ENCODE measurements at places on chromosomes 3 and 15. TPM values are rescaled to one million over a fixed set of nuclear protein-coding genes. Genes with fewer than 3 reads are reported as not detected.

DNA sequence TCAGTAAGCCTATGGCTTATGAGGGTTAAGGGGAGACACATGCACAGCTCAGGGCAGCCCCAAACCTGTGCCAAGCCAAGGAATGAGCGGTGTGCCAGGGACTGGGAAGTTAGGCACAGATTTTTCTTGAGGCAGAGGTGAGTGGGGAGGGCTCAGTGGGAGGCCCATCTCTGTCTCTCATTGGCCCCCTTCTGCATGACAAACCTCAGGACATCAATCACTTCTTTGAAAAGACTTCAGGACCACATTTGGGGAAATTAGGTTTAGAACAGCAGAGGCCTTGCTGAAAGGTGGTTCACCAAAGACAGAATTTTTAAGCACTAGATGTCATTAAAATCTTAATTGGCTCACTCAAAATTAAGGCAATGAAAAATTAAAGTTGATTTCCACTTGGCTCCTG, 57.2 kb downstream of the RAB11A start:
- DNase-seq, result no peak

- DNase-seq, result no peak
These were observed 88.7 kb downstream of the SEMA6D start for GRCh38 chr15:47806008-47806407.

DNA sequence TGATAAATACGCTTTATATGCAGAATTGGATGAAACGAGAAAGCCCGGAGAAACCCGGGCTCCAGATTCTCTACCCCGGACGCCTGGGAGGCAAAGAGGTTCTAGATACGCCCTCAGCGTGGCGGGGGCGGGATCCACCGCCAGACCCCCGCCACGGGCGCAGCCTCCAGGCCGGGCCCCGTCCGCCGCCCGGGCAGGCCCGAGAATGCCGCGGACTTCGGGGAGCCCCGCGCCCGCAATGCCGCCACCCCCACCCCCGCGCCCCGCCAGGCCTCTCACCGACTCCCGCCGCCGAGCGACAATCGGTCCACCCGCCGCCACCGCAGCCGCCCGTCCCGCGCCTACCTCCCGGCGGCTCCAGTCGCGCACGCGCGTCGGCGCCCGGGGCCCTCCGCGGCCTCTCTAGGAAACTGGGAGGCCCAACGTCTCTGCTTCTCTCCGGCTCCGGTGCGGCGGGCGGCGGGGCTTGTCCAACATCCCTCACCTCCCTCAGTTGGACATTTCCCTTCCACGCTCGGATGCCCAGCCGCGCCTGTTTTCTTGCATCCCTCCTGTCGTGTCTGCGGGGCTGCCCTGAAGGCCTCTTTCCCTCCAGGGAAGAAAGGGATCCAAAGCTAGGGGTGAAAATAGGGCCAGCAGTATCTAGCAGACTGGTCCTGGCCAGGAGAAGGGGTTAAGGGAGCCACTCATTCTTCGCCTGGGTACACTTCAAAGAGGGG, at the start of gene ZNF445:
ZNF445 (minus strand) TSS at position 359 of the 719 bp plus-strand sequence. CDS start 22,121 bp downstream, outside the sequence.
- DNase-seq, result no peak

GRCh38 chr15:58334803-58335202, 97.0 kb upstream of the LIPC start:
- DNase-seq, result no peak

GRCh38 chr15:98773616-98774015, 125.3 kb downstream of the IGF1R start:
- no peak for DNase-seq

DNA sequence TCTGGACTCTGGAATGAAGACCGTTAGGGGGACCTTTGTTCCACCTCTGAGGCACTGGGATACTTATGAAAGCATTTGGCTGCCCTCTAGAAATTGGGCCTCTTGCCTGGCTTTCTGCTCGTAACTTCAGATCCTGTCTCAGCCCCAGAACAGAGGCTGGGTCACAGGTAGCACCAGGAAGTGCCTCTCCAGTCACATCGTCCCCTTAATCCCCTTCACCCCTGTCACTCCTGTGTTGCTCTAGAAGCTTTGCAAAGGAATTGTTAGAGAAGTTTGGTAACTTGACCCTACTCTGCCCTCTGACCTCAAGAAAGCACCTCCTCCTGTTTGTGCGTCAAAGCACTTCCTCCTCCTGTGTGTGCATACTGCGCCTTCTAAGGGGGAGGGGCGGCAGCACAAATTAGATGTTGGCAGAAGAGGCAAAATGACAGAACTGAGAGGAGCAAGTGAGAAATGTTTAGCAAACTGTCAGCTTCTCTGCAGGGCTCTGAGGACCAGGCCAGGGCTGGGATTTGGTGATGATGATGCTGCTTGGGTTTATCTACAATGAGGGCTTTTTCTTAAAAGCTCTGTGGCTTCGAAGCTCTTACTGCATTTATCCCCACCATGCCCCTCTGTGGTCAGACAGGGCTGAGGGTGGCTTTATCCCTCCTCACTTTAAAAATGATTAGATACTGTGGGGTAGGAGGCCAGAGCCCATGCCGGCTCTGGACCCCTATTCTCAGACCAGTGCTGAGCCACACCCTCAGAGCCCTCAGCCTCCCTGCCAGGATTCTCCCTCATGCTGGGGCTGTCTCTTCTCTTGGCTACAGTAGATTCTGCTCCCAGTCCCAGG, 76.2 kb downstream of the LARS2 start:
- DNase-seq, result no peak

DNA sequence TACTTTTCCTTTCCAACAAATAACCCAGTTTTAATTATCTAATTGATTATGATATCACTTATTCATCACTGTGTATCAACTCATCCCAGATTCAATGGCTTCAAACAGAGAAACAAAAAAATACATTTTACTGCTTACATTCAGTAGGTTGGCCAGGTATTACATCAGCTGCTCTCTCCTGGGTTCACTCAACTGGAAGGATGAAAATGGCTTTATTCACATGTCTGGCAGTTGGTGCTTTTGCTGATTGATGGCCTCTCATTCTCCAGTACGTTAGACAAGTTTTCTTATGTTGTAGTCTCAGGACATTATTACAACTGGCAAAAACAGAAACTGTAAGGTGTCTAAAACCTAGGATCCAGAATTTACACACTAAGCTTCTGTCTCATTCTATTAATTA, 811.0 kb upstream of the ALCAM start:
- no peak for DNase-seq

DNA sequence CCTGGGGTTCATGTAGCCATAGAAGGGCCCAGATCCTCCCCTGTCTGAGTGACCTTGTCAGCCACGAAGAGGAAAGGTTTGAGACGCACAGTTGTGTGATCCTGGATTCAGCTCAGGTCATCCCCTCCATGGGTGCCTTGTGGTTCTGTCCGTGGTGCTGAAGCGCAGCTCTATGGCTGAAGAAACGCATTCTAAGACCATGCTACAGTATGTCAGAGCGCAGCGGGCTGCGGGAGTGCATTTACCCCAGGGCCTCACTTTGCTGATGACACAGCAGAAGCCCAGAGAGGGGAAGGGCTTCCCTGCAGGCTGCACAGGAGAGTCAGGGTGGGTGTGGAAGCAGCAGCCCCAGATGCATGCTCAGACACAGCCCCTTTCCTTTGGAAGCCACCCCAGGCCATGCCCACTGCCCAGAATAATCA, 68.8 kb upstream of the IQSEC1 start:
- peak; percentile 7 for DNase-seq

DNA sequence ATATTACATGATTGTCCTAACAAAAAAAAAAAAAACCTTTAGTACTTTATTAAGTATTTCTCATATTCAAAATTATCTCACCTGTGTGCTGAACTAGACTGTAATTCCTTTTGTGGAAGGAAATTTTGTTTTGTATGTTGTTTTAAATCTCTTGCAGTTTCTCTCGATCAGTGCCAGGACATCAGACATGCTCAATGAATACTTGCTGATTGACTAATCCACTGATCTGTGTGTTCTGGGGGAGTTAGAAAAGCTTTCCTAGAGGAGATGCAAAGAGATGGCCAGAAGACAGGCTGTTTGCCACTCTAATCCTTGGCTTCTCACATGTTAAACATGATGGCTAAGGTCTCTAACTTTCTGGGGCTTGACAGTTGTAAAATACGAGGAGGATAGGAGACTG, 233.3 kb upstream of the NR2E3 start:
- no peak for DNase-seq

- no peak for DNase-seq
These were observed 29.6 kb upstream of the MGLL start for GRCh38 chr3:127851899-127852298.

DNA sequence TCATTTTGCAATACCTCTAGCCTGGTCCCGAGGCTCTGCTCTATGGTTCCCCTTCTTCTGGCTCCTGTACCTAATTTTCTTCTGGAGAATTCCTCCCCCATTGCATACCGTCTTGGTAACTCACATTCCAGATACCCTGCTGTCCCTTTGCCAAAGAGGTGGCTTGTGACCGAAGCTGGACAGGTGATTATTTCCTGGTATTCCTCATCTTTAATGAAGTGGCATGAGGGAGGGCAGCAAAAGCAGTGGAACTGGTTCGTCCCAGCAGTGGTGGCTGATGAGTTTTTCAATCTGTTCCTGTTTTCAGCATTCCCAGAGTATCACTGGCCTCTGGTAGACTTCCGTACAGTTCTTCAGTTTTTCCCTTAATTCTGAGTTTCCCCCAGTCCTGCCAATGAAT, 186.2 kb upstream of the CADPS start:
- DNase-seq, result no peak

DNA sequence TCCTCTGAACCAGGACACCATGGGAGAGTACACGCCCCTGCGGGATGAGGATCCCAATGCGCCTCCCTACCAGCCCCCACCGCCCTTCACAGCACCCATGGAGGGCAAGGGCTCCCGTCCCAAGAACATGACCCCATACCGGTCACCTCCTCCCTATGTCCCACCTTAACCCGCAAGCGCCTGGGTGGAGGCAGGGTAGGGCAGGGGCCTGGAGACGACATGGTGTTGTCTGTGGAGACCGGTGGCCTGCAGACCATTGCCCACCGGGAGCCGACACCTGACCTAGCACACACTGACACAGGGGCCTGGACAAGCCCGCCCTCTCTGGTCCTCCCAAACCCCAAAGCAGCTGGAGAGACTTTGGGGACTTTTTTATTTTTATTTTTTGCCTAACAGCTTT, 21.2 kb upstream of the BSN start:
- no peak for DNase-seq

DNA sequence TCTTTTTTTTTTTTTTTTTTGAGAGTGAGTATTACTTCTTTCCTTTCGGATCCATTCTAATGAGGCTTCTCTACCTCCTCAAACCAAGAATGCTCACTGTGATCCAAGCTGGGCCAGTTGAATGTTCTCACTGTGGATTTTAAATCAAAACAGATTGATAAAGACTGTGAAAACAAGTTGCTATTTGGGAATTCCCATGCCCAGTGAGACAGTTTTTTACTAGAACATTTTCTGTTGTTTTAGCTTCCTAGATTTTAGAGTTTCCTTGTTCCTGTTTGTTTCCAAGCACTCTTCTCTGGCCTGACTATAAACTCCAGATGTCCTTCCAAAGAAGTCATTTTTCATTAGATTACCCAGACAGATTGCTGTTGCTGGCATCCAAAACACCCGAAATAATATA, 60.1 kb upstream of the GALNT15 start:
- DNase-seq, result no peak

DNA sequence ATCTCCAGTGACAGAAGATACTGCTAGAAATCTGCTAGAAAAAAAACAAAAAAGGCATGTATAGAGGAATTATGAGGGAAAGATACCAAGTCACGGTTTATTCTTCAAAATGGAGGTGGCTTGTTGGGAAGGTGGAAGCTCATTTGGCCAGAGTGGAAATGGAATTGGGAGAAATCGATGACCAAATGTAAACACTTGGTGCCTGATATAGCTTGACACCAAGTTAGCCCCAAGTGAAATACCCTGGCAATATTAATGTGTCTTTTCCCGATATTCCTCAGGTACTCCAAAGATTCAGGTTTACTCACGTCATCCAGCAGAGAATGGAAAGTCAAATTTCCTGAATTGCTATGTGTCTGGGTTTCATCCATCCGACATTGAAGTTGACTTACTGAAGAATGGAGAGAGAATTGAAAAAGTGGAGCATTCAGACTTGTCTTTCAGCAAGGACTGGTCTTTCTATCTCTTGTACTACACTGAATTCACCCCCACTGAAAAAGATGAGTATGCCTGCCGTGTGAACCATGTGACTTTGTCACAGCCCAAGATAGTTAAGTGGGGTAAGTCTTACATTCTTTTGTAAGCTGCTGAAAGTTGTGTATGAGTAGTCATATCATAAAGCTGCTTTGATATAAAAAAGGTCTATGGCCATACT, 4.0 kb downstream of the B2M start:
- no peak for DNase-seq

- DNase-seq, result no peak
These were observed 443.3 kb downstream of the MAGI1 start for GRCh38 chr3:65595222-65596028.

DNA sequence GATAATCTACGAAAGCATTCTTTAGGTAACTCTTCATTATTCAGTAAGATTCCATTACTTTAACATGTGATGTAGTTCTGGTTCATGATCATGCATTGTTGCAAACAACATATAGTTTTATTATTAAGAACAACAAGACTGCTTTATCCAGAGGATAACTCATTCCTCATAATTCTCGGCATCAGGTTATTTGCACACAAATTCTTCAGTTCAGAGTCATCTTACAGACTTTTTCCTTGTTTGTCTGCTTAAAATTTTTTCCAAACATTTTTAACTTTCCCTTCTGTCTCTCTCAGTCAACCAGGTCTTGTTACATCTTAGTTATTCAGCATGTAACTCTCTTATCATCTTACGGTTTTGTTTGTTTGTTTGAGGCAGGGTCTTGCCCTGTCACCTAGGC, 60.1 kb downstream of the VGLL3 start:
- DNase-seq, result no peak

DNA sequence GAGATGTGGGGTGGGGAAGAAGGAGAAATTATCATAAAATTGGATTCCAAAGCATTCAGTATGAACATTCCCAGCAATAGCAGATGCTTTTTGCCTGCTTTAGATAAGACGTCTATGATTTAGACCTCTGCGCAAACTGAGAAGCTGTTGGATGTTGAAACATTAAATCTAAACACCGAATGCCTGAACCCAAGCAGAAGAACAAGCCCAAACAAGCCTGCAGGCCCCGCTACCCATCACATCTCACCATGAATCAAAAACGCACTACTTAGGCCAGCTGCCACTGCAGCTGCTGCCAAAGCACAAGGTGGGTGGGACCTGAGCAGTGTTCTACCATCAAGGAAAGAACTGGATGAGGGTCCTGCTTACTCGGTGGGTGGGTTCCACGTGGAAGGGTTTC, 24.4 kb upstream of the THBS1 start:
- no peak for DNase-seq

- DNase-seq, result no peak
These were observed 109.1 kb downstream of the CHSY1 start for GRCh38 chr15:101142711-101143110.

GRCh38 chr15:73237910-73238309, 130.8 kb downstream of the HCN4 start:
- no peak for DNase-seq

LRRIQ4 gene
- not detected for polyA plus RNA-seq

CLDN16 gene
- polyA plus RNA-seq, result 0.88 TPM

CYP1A1 gene
- polyA plus RNA-seq, result 4.8 TPM

STARD9 gene
- polyA plus RNA-seq, result 0.85 TPM

TICRR gene
- 2.9 TPM for polyA plus RNA-seq

ANKRD34C gene
- not detected for polyA plus RNA-seq

LYZL4 gene
- not detected for polyA plus RNA-seq

USF3 gene
- polyA plus RNA-seq, result 10.6 TPM

FSD2 gene
- polyA plus RNA-seq, result not detected

USP50 gene
- polyA plus RNA-seq, result not detected

PAK6 gene
- polyA plus RNA-seq, result 9.6 TPM

CPLX3 gene
- polyA plus RNA-seq, result 0.03 TPM

CALML4 gene
- polyA plus RNA-seq, result 3.3 TPM

OR5H1 gene
- polyA plus RNA-seq, result not detected

REC114 gene
- polyA plus RNA-seq, result not detected

MST1R gene
- 106 TPM for polyA plus RNA-seq

GOLGA8S gene
- 0.01 TPM for polyA plus RNA-seq

CASR gene
- polyA plus RNA-seq, result not detected

RAD54L2 gene
- 6.7 TPM for polyA plus RNA-seq
